ENCODE measurements at places on chromosomes 4 and X.

- no peak for DNase-seq
Measured at GRCh38 chr4:109007976-109008375, 245.1 kb upstream of the ETNPPL start.

DNA sequence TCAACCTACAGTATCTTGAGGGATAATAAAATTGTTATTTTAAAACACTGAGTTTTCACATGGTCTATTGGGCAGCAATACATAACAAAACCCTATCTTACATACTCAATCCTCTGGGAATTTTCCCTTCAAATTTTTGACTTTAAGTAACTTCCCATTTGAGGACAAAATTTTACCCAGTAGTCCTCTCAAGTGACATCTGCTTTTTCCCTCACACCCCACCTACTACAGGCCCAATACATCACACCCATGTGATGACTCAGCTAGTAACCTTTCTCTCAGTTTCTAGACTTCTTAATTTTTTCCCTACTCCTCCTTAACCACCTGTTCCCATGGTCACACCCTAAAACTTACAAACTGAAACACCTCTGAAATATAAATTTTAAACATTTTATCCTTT, 12.2 kb upstream of the RAP1GDS1 start:
- no peak for DNase-seq

- DNase-seq = no peak
Measured at GRCh38 chr4:124079174-124079780, 633.3 kb downstream of the ANKRD50 start.

GRCh38 chr4:5825321-5826041, 67.4 kb downstream of the CRMP1 start:
- no peak for DNase-seq

GRCh38 chr4:2560167-2560566, 23.7 kb downstream of the FAM193A start:
- DNase-seq = no peak

- no peak for DNase-seq
Measured at GRCh38 chr4:37758226-37758625, 68.3 kb upstream of the PGM2 start.

DNA sequence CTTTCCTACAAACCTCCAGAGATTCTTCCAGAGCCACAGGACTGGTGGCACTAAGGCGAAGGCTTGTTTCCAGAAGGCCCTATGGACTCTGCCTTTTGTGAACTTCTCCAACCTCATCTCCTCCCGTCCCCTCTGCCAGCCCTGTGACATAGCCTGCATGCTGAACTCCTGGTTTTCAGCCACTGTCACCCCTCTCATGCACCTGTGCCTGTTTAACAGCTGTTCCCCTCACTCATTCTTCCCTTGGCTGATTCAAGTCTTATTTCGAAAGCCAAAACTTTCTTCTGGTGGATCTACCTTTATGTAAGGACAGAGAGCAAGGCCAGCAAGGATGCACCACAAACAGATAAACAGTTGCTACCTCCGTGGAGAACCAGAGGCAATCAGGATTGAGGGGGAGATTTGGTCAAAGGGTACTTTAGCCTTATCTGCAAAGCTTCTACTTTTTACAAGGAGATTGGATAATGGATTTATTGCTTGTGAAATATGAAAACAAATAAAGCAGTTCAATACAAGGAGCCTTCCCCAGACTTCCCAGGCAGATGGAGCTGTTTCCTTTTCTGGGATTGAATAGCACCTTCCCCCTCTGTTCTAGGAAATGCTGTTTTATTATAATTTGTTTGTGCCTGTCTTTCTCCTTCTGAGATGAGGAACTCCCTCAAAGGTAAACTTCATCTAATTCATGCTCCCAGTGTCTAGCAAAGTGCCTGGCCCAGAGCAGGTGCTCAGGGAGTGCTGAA, 5.7 kb downstream of the CITED1 start:
- no peak for DNase-seq

DNA sequence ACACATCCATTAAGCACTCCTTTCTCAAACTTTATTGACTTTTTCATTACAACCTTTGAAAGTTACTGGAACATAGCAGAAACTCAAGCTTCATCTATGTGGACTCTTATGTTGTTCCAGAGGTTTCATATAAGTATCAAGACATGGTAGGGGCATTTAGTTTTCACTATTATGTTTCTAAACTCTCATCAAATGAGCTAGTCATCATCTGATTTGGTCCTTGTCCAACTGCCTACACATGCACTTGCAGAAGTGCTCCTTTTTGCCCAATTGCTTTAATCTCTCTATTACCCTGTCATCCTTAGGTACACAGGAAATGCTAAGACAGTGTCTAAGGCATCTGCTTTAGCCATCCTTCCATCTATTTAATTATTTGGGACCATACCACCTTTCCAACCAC, 42.2 kb upstream of the EPGN start:
- no peak for DNase-seq

DNA sequence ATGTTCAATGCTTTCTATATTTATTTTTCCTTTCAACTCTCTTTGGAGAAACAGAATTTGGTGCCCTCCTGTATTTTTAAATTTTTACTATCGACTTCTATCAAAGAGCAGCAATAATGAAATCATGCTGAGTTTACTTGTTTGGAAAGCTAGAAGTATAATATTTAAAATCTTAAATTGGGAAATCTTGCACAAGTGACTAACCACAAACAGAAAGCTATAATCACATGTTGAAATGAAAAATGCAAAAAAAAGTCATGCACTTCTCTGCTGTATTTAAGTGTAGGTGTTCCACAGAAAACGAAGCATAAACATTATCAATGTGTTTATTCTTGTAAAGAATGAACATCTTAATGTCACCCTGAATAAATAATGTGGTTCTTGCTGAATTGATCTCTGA, 306.1 kb downstream of the PCDH18 start:
- DNase-seq = no peak

DNA sequence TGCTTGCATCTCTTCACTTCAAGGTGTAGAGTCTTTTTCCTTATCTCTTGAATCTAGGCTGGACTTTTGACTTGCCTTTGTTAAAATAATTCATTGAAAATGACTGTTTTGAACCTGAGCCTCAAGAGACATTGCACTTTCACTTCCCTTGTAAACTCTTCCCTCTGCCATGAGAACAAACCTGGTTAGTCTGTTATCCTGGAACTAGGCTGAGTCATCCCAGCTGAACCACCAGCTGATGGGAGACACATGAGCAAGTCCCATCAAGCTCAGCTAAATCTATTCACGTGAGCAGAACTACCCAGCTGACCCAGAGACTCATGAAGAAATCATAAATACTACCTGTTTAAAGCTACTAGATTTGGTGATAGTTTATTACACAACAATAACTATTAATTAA, 202.3 kb upstream of the CENPE start:
- no peak for DNase-seq

DNA sequence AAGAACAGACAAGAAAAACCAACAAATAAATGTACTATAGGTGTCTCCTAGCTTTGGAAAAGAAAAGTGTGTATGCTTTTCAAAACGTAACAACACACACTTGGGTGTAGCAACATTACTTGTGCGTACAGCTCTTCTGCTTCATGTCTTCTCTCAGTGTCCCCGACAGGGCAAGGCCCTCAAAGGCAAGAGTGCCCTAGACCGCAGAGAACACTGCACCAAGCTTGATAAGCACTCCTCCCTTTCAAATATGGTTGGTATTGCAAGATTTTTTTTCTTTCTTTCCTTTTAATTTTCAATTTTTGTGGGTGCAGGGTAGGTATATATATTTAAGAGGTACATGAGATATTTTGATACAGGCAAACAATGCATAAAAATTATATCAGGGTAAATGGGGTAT, 106.8 kb downstream of the EIF4E start:
- DNase-seq = no peak

DNA sequence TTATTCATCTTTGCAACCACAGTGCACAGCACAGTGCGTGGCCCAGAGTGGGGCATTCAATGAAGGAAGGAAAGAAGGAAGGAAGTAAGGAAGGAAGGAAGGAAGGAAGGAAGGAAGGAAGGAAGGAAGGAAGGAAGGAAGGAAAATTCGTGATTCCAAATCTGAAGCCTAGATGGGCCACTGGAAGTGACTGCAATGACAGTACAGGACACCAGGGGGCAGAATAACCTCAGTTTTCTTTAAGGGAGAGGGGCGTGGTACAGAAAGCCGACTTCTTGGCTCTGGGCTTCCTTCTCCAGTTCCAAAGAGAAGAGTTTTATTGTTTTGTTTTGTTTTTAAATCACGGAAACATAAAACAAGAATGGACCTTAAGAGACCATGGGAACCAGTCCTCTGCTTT, 47.8 kb downstream of the APLN start:
- peak; percentile 65 for DNase-seq

GRCh38 chrX:45889471-45889870, 655.8 kb downstream of the ZNF674 start:
- DNase-seq = no peak

DNA sequence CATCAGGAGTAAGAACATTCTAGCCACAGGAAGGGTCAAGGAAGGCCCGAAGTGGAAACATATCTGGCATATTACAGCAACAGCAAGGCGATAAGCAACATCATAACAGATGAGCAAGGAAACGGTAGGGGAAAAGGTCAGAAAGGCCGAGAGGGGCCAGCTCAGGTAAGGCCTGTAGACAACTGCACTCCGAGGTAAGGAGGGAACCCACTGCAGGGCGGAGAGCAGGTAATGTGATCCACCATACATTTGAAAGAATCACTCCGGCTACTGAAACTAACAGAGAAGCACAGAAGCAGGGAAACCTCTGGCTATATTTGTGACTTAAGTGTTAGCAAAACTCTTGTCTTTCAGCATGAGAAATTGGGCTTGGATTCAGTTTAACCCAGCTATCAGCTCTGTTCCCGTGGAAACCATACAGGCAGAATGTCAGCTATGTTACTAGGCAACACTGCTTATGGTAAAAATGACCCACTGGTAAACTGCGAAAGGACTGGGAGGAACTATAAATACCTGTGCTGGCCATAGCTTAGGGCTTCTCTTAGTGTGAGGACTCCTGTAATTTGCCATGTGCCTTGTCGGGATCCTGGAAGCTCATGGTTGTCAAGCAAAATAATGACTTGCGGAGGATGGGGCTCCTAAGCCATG, 31.0 kb downstream of the FRYL start:
- DNase-seq = no peak

DNA sequence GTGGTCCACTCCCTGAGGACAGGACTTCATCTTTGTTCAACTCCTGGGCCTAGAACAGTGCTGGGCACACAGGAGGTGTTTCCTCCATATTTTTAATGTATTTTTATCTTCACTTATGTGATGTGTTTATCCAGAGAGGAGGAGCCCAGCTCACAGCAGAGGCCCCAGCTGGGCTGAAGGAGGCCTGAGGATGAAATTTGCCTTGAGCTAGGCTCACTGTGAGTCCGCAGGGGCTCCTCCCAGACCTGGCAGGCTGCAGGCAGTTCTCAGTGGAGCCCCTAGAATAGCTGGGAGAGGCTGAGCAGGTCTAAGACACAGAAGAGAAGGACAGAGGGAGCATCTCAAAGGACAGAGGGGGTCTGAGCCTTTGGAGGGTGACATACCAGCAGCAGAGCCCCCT, 26.8 kb downstream of the C4orf50 start:
- DNase-seq = no peak

DNA sequence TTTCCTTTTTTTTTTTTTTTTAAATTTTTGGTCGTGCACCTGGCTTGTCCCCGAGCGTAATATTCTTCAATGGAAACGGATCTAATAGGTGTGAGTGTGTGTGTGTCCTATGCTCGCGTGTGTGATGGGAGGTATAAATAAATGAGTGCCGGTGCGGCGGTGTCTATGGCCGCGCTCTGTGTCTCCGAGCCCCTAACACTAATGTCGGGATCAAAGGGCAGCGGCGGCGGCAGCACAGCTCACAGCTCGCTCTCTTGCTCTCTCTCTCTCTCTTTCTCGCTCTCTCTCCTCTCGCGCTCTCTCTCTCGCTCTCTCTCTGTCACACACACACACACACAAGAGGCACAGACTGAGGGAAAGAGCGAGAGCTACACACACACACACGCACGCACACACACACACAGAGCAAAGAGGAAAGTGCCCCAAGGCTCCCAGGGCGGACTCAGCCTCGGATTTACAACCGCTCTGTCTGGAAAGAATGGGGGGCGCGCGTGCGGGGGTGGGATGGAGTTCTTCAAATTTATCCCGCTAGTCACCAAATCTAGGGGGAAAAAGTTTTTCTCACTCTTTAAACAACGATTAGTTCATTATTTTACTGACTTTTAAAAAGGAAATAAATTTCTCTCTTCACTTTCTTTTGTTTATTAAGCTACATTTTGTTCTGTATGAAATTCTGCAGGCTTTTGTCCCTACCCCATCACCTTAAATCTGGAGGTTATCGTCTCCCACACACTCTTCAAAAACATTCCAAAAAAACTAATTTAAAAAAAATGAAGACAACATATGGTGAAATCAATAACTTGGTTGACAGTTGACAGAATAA, at the start of gene ZNF827:
TSS of gene ZNF827 (minus strand) at position 206 of the 823 bp plus-strand sequence. CDS start 416 bp downstream, outside the sequence.
- peak; percentile 73 for DNase-seq

GRCh38 chr4:177265729-177266128, 43.9 kb upstream of the NEIL3 start:
- DNase-seq = no peak

GRCh38 chr4:55722132-55722531, 86.0 kb upstream of the NMU start:
- DNase-seq = no peak

DNA sequence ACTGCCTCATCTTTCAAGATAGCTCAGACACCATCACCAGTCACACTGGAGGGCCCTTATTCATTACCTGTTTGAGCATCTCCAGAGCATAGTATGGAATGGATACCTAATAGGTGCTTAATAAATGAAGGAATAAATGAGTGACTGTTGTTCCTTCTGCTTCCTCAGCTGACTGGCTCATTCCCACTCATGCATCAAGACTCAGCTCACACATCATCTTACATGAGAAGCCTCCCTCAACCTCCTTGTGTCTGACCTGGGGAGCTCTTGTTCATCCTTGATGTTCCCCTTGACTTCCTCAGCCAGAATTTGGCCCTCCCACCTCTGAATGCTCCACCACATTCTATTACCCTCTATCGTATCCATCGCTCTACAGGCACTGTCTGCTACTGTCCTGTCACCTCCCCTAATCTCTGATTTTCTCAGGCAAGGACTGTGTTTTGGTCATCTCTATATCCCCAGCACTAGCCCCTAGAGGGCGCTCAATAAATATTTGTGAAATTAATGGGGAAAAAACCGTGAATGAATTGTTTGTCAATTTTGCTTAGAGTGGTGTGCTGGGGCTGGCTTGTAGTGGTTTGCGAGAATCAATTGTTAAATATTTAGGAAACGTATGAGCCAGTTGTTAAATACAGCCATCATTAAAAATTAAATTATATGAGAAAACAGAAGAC, 88.3 kb downstream of the NHSL2 start:
- peak; percentile 8 for DNase-seq

DNA sequence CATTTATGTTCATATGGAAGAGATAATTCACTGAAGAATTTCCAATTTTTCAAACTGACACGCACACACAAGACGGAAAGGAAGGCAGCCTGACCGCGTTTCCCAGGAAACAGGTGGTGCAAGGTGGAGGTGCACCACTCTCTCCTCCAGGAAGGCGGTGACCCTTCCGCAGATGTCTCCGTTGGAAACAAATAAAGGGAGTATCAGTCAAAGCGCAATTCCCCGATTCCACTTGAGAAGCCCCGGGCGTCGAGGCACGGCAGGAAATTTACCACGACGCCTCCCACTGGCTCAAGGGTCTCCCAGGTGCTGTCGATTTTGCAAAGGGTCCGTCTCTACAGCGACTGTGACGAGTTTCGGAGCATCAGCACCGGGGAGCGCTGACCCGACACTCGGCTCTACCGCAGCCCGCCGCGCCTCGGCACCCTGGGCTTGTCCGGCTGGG, 770 bp upstream of the TIGD2 start:
- DNase-seq = no peak
